MV-4-11 (cell line): ENCODE measurements at places on chromosomes 3 and 15.
A peak's percentile ranks its signal among the peaks of the same experiment; 100 is the strongest.

- peak; percentile 79 for DNase-seq
These were observed 19.4 kb upstream of the PPP4R2 start for GRCh38 chr3:72977060-72977808.

GRCh38 chr3:16817197-16817596 is 67.6 kb upstream of the PLCL2 start:
- no peak for DNase-seq

DNA sequence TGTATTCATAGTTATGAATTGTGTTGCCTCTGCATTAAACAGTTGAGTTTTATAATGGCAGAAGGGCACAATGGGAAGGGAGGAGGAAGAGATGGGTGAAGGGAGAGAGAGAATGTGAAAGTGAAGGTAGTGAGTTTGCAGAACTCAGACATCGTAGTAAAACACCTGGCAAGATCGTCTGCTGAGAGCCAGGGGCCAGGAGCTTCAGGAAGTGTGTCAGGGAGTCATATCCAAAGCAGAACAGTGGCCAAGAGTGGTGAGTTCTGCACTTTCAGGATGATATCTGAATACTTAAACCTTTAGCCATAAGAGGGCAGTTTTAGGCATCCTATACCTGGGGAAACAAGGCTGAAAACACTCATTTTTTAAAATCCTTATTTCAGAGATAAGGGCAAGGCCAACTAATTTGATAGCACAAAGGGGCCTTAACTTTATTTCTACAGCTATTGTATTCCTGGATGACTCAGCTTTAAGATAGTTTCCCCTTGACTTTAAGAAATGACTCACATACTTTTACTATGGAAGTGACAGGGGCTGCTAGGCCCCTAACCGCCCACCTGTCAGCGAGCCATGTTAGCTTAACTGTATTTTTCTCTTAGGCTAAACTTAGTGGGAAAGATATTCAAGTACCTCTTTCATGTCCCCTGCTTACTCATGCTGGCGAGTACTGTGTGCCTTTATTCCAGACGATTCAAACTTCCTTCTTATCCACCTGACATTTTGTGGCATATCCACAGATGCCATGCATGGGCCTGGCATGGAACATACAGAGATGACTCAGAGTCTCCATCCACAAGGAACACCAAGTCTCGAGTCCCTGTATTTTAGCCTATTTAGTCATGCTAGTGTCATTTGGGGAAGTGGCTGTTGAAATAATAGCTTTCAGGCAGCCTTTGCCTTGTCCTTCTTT is 53.9 kb downstream of the RLBP1 start:
- peak; percentile 32 for DNase-seq

GRCh38 chr3:171028025-171028778 is 1.7 kb upstream of the SLC2A2 start:
- no peak for DNase-seq

DNA sequence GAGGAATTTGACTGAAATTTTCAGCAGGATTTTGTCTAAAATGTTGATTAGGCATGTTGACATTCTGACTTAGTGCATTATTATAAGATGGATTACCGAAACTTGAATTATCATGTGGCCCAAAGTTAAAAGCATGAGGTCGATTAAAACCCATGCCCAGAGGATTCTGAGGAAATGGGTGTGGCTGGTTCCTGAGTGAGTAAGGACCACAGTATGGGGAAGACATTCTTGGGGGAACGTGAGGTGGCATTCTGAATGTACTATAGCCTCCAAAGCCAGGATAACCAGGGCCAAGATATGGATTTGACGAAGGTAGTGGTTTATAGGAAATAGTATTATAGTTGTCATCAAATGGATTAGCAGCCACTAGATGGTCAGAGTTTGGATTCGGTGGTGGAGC is 38.7 kb upstream of the DNAAF4 start:
- no peak for DNase-seq

- no peak for DNase-seq
These were observed 8.4 kb downstream of the IFT80 start for GRCh38 chr3:160390565-160391138.

DNA sequence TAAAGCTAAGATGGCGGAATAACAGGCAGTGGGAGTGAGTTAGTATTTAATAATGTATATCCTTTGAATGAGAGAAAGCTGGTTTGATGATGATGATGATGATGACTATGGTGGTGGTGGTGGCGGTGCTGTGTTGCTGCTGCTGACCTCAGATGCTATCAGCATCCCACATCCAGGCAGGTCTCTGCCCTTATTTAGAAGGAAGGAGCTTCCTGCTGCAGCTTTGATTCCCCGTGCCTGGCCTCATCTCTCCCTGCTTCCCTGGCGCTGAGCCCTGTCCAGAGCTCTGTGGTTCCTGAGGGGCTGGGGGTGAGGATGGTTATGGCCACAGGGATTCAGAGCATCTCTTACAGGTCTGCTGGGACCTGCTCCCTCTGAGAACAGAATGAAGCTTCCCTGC is 73.1 kb downstream of the RAB11A start:
- no peak for DNase-seq

DNA sequence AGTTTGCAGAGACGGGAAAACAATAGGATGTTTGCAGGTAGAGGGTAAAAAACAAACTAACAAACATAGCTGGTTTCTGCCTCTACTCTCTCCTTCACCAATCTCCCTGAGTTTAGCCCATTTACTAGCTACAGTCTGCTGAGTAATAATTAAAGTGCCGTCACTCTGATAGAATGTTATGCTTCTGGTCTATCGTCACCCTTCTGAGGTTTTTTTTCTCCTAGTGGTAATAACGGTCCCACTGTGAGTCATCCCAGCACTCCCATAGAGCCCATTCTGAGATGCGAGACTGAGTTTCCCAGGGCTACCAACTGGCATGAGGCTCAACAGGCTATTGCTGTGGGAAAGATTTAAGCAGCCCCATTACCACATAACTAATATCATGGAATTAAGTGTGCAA is 56.4 kb downstream of the PLAAT1 start:
- DNase-seq: no peak

DNA sequence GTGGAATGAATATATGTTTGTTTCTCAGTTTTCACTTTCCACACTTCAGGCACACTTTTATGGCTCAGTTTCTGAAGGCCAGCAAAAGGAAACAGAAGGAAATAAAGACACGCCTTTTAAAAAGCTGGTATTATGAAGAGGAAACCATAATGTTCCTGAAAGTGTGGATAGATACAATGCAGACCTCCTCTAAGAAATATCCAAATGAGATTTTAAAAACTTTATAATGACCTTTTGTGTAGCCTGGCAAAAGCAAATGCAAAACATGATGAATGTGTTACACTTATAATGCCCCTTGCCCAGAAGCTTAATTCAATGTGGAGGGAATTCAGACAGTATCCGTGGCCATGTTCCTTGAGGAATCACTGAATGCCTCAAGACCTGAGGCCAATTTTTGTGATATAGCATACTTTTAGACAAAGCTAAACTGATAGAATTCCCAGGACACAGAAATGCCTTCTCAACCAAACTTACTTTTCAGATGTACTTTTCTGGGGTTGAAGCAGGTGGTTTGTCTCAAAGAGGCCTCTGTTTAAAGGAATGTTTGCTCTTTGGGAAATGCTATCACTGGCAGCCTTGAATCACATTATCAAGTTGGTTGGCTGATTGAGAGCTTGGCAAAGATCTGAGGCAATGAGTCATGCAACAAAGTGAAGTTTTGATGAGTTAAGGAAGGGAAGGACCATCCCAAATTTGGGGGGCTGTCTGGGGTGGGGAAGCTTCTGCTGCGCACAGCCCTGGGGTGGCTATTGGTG is 77.1 kb upstream of the CACNA2D3 start:
- no peak for DNase-seq

- no peak for DNase-seq
These were observed 282.5 kb downstream of the ULK4 start for GRCh38 chr3:41679374-41679773.

- peak; percentile 63 for DNase-seq
These were observed 11.7 kb upstream of the MUSTN1 start for GRCh38 chr3:52846432-52846965.

DNA sequence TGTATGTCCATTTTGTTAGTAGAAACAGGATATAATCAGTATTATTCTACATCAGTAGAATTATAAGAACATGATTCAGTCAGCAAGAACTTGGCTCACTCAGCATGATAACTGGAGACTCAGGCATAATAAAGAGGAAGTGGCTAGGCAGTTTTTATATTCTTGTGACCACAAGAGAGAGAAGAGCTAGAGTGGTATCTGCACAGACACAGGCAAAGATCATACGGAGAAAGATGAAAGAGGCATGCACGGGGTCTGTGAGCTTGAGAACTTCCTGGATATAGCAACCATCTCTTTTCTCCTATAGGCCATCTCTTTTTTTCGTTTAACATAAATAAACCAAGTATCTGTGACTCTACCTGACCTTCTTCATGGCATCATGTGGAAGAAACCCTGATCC is 46.8 kb downstream of the MYO5A start:
- peak; percentile 97 for DNase-seq

GRCh38 chr3:78496501-78496900 is 1271.3 kb downstream of the ROBO1 start:
- DNase-seq: no peak

DNA sequence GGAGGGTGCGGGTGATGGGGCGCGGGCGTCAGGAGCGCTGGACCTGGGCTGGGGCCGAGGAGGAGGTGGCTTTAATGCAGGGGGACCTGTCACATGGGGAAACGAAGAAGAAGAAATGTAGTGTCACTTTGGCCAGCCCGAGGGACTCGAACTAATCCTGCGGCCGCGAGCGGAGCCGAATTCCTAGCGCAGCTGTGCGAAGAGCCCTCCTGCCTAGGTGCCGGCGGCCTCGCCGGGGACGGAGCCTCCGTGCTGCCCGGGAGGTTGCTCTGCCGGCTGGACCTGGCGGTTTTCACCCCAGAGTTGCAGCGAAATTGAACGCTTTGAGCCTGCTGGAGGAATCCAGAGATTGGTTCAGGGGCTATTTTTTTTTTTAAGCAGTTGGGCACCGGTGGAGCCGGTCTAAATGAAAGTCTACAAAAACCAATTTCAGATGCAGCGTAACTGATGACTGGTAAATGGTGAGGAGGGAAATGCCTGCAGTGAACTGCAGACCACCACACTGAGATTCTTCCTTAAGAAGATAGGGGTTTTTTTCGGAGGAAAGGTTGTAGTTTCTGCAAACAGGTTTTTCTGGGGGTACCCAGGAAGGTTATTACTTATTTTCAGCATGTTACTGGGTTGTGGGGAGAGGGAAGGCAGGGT is 662 bp downstream of the TMEM108 start:
- no peak for DNase-seq

GRCh38 chr3:37214076-37214475 is 39.7 kb upstream of the LRRFIP2 start:
- DNase-seq: no peak

DNA sequence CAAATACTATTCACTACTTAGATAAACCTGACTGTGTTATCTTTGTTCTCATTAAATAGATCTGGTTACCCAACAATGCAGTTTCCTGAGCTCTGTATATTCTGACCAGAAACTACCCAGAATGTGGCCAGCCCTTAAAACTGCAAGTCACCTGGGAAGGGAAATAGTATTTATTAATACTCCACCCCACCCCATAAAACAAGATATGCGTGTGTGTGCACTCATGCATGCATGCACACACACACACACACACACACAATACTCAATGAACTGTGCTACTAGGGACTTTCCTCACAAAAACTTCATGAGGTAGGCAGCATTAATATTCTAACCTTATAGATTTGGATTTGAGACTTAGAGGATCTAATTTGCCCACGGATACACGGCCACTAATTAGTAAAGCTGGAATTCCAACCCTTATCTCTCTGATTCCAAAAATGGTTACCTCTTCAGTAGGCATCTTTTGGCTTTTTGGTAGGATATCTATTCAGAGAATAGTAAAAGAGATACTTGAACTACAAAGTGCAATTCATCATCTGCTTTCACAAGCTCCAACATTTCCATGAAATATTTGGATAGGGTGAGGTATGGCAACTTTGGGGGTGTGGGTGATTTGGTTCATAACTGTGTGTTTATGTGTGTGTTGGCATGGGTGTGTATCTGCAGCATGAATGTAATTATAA is 197.0 kb upstream of the CFAP20DC start:
- DNase-seq: no peak

DNA sequence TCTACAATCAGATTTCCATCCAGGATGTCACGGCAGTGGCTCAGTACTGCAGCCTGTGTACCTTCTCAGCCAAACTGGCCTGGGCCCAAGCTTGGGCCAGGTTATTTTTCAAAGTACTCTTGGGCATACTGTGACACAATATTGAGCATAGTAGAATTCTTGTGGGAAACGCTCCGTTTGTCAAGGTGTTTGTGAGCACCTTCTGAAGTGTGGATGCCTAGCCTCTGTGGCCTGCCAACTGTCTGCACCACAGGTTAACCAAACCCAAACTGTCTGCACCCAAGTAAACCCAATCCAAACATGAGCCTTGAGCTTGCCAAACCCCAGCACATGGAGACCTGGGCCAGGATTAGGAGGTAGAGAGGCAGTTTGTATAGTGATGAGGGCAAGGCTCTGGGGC is 25.4 kb downstream of the CTDSPL start:
- DNase-seq: no peak

GRCh38 chr15:70348226-70348543 is 250.5 kb upstream of the TLE3 start:
- DNase-seq: peak; percentile 21

GRCh38 chr15:97461226-97461625 is 499.3 kb upstream of the ARRDC4 start:
- DNase-seq: no peak
